Stimulated activated CD4-positive, alpha-beta T cell treated with anti-CD3 and anti-CD28 coated beads, Interleukin-15, amount 100 ng/mL, for 1 hour (primary cell): ENCODE measurements at places on chromosomes 3 and 15.

- DNase-seq = no peak
These were observed 177.5 kb downstream of the RORA start for GRCh38 chr15:61051569-61052031.

GRCh38 chr3:23038471-23038870 is 164.7 kb upstream of the UBE2E2 start:
- DNase-seq = no peak

GRCh38 chr15:40911141-40911540 is 16.9 kb downstream of the VPS18 start:
- no peak for DNase-seq

- DNase-seq = no peak
These were observed 328.0 kb downstream of the NLGN1 start for GRCh38 chr3:173725507-173725906.

DNA sequence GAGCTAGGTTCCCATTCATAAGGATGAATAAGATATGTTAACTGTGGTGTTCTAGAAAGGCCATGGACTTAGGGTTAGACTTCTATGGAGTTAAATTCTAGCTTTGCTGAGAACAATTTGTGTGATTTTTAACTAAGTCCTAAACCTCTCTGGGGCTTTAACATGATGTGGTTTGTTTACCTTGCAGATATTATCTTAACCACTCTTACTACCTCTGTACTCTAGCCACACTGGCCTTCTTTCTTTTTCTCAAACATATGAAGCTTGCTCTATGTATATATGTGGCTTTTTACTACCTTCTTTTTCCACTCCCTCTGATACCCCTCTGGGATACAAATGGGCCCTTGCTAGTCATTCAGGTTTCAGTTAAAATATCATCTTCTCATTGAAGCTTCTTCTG is 108.4 kb downstream of the ZNF609 start:
- no peak for DNase-seq

GRCh38 chr15:56351957-56352506 is 13.2 kb upstream of the TEX9 start:
- no peak for DNase-seq

DNA sequence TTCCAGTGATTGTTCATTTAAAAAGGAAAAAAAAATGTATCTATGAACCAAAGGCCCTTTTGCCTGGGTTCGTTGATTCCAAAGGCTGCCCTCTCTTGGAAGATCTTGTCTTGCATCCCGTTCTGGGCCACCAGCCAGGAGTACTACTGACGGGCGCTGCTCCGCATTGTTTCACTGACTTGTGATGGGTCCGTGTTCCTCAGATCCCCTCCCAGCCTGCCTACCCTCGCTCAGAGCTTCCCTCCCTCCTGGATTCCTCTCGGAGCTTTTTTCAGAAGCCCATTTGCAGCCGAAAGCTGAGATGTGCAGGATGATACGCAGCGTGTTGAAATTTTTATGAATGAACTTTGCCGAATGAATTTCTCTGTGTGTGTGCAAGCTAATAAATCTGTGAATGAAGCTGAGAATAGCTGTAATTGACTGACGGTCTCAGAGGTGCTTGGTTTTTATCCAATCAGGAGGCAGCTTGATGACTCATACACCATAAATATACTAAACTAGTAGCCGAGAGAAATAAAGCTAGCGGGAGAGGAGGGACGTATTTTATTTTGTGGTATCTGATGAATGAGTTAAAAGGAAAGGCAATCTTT is at the start of gene SHC4:
Gene SHC4, minus strand, starts transcription at position 396 of the 590 bp plus-strand sequence. CDS start 904 bp downstream, outside the sequence.
- no peak for DNase-seq

DNA sequence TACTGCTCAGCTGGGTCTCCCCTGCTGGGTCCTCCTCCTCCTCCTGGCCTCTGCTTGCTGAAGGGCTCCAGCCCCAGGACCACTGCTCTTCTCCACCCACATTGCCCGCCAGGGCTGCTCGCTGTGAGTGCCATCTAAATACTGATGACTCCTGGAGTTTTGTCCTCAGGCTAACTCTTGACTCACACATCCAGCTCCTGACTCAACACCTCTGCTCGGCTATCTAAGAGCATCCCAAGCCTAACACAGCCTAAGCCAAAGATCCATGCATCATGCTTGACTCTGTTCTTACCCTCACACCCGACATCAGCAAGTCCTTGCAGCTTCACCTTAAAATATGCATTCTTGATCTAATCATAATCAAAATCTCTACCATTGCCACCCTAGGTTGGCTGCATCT is 260.2 kb downstream of the KLF13 start:
- DNase-seq = no peak

DNA sequence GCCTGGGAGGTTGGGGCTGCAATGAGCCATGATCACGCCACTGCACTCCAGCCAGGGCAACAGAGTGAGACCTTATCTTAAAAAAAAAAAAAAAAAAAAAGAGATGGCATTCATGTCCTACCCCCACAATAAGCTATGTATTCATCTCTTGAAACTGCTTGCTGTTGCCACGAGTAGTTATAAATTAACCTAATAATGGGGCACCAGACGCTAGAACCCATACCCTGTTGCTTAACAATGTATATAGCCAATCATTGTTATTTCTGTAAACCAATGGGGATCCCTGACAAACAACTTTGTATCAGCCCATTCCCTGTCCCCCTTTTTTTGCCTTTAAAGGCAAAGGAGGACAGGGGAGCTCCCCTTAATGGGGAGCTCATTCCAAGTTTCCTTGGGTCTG is 2.8 kb upstream of the LACTB start:
- no peak for DNase-seq

- DNase-seq = no peak
These were observed 19.1 kb downstream of the KBTBD8 start for GRCh38 chr3:67017211-67017610.

DNA sequence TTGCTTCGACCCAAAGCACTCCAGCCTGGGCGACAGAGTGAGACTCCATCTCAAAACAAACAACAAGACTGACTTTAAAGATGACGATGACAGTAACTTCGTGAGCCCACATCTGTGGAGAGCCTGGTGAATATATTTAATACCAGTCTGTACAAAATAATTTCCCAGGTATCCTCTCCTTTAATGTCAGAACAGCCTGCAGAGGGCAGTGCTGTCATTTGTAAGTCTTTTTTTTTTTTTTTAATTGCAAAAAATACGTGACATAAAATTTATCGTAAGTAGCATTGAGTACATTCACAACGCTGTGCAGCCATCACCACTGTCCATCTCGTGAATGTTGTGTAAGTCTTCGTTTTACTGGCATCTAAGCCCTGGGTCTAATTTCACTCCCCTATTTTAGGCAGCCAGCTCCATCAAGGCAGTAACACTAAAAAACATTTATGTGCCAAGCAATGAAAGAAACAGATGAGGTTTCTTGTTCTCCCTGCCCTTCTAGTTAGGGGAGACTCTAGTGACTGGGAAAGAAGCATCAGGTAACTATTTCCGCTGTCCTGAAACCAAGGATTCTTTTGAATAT is 1.4 kb downstream of the HTD2 start:
- DNase-seq = no peak

DNA sequence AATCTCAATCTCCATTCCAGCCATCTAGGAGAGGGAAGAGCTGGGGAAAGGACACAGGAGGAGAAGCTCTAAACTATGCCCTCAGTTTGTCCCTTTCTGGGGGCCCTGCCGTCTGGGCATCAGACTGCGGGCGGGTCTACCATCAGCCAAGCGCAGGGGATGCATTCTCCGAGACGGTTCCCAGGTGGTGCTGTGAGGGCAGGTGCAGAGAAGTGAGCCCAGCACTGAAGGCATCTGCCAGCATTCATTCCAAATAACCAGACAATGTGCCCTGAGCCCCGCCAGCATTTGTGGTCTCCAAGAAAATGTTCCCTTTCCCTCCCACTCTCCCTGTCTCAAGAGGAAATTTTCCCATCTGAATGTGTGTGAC is 265.7 kb downstream of the XXYLT1 start:
- no peak for DNase-seq

DNA sequence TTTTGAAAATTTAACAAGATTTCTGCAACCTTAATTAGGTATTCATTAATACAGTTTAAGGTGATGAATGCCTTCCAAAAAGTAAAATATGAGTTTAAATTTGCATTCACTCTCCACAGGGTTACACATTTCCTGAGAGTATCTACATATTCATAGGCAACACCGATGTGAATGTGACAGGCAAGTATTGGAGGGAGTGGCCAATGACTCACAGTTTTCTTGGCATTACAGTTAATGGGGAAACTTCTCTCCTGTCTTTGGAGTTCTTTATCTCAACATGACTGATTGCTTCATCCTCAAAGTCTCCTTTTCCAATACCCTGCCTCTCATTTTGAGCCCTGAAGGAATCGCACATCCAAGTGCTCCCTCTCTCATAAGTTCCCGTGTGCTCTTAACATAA is 181.9 kb upstream of the CHL1 start:
- DNase-seq = no peak

DNA sequence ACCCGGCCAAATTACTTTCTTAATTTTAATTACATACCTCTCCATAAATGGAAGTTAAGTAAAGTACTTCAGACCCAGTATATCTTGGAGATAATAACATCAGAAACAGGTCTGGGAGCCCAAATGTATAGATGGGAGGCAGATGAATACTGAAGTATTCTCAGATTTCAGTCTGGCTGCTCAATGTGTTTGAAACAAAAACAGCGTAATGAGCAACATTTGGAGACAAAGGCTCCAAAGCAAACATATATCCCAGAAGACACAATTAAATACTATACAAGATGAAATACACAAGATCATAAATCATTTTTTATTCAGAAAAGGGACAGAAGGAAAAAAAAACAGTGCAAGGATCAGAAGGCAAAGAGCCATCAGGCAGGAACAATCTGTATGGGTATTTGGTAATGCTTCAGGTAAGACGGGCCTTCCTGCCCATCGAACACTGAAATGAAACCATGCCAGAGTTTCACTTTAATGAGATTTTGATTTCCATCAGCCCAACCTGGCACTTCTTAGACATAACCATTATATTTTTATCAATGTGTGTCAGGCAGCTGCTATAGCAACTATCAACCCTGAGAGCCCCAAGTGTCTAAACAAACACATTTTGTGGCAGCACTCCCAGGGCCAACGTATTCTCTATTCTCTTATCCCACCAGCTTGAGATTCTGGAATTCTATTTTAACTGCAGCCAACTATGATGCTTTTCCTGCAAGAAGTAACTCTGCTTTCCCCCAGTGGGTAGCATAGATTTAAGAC is 210.8 kb downstream of the STT3B start:
- no peak for DNase-seq

GRCh38 chr15:59290295-59291212 is 82.1 kb downstream of the MYO1E start:
- no peak for DNase-seq

DNA sequence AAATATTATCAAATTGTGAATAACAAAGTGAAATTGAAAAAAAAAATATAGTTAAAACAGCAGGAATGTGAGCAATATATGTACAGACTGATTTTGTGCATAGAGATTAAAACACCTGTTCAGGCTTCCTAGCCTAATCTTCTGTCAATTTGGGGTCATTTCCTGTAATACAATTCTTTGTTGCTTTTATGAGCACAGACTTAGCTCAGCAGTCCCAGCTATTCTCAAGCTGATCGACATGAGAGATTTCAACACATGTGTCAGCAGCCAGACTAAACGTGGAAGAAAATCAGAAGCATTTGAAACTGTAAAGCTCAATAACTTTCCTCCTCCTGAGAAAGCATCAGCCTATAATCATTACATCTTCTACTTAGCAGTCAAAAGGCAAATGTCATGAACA is 1.6 kb upstream of the FHIT start:
- DNase-seq = no peak

DNA sequence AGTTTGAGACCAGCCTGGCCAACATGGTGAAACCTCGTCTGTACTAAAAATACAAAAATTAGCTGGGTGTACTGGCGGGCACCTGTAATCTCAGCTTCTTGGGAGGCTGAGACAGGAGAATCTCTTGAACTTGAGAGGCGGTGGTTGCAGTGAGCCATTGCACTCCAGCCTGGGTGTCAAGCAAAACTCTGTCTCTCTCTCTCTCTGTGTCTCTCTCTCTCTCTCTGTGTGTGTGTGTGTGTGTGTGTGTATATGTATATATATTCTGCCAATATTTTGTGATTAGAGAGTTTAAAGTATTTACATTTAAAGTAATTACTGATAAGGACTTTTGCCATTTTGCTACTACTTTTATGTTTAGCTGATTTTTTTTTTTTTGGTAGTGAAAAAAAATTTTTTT is 15.7 kb downstream of the RBM6 start:
- DNase-seq = no peak

DNA sequence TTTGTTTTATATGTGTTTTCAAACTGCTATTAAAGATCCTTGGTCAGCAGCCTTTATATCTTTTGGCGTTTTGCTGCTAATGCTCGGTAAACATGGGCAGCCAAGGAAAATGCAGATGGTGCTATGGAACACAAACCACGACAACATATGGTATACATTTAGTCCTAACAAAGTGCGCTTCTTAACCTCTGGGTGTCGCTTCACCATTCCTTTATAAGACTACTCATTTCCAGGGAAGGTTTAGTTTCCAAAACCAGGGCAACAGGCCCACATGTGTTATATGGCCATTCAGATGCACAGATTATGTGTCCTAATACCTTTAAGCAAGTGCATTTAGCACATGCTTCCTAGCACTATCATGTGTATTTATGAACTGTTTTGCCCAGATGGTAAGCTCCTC is 14.7 kb downstream of the SHOX2 start:
- no peak for DNase-seq

GRCh38 chr3:142819179-142819578 is 69.7 kb downstream of the PCOLCE2 start:
- no peak for DNase-seq

GRCh38 chr3:10223676-10224639 is 24.3 kb upstream of the TATDN2 start:
- no peak for DNase-seq

DNA sequence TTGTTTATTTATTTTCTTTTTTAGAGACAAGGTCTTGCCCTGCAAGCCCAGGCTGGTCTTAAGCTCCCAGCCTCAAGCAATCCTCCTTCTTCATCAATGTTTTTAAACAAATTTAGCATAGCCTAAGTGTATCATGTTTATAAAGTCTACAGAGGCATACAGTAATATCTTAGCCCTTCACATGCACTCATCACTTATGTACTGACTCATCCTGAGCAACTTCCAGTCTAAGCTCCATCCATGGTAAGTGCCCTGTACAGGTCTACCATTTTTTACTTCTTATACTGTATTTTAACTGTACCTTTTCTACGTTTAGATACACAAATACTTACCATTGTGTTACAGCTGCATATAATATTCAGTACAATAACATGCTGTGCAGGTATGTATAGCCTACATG is 860.0 kb downstream of the FHIT start:
- no peak for DNase-seq

GRCh38 chr15:90819850-90820249 is 48.5 kb upstream of the FURIN start:
- DNase-seq = no peak

GRCh38 chr3:149536429-149536828 is 61.9 kb downstream of the TM4SF4 start:
- no peak for DNase-seq

DNA sequence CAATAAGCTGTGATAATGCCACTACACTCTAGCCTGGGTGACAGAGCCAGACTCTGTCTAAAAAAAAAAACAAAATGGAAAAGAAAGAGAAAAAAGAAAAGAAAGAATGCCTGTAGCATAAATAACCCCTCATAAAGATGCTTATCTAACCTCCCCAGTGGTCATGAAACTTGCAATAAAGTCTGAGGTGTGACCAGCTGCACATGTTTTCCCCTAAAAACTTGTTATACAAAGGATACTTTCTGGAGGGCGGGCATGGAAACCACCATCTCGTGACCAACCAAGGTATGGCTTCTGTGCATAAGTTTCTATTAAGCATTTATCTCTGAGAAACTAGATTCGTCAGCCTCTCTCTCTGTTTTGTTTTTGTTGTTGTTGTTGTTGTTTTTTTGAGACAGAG is 21.8 kb downstream of the CCDC32 start:
- no peak for DNase-seq
